Stimulated activated CD8-positive, alpha-beta memory T cell treated with anti-CD3 and anti-CD28 coated beads, Interleukin-7, amount 100 ng/mL, for 48 hours (primary cell): ENCODE measurements at places on chromosomes 12 and 14.

- DNase-seq = no peak
Observed at GRCh38 chr12:71477609-71478008, 38.0 kb downstream of the LGR5 start.

GRCh38 chr12:116172224-116172849 lies 105.2 kb downstream of the MED13L start:
- DNase-seq = peak; percentile 50

DNA sequence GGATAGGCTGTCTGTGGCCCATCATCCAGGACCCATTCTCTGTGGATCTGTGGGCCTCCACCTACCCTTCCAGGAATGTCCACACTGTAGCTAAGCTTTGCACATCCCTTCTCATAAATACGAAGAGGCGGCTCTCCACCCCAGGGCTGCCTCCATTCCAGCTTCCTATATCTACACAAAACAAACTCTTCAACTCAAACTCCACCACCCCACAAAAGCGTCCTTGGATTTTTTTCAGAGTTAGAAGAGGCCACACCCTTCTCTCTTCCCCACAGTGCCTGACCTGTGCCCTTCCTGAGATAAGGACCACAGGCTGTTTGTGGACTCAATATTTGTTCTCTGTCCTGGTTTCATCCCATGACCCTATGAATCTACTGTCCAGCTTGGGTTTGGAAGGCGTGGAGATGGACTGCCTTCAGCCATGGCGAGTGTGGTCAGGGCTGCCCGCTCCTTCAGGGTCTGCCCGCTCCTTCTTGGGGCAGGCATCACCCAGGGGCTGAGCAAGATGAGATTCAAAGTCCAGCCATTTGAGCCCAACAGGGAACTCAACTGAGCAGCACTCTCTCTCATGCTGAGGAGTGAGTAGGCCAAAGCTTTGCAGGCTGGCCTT lies 13.0 kb upstream of the SERPINA12 start:
- no peak for DNase-seq

GRCh38 chr12:49461221-49461620 lies 77.6 kb upstream of the KCNH3 start:
- DNase-seq = no peak
